ENCODE measurements at places on chromosomes 6 and 20. TPM values are rescaled to one million over a fixed set of nuclear protein-coding genes. Genes with fewer than 3 reads are reported as not detected.

DNA sequence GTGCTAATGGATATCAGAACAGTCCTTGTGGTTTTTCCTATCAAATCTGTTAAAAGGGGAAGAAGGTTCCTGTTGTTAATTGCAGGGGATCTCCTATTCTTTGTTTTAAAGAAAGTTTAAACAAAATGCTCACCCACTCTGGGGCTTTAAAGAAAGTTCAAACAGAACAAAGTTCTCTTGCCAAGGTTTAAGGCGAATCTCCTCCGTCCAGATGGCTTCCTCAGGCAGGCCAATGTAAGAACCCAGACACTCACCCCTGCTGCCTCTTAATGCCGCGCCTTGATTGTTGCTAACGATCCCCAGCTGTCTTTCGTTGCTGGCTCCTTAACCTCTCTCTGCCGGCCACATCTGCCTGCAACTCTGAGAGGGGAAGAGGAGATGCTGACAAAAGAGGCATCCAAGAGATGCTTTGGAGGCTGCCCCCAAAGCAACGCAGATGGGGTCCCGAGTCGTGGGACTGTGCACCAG lies 235.0 kb upstream of the PRDM1 start:
- DNase-seq = no peak
- H3K4me1 ChIP-seq = no peaks in the 10 kb centered on the region
- H3K36me3 ChIP-seq = no peaks in the 10 kb centered on the region

DNA sequence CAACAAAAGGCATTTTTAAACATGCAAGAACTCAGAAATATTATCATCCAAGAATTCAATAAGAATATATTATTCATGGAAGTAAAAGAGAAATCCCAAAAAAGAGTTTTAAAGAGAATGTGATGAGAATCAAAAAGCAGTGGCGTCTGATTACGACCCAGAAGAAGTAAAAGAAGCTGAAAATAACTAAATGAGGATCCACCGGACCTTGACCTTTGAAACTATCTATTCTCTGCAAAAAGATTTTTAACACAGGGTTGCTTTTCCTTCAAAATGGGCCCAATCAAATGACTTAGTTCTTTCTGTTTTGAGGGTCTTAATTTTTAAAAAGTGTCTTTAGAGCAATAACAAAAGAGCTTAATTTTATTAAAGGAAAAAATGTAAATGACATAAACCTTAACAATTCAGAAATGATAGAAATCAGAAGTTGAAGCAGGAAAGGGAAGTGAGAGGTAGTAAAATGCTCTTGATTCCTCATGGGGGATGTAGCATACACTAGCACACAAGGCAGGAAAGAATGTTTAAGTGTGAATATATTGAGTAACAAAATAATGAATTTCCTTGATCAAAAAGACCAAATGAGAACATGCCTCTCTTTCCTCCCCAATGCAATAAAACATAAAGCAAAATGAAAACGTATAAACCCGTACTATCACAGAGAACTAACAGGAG lies 223.1 kb upstream of the PRDM1 start:
- no peak overlapping the region for H3K4me3 ChIP-seq
- DNase-seq = no peak
- H3K27me3 ChIP-seq = no peaks in the 10 kb centered on the region

The NRSN1 gene
- not detected for total RNA-seq

The CALHM5 gene
- total RNA-seq = 3.4 TPM

GRCh38 chr6:15911753-15912504 lies 217.0 kb upstream of the MYLIP start:
- no peak overlapping the region for H3K27ac ChIP-seq
- no peaks in the 10 kb centered on the region for H3K36me3 ChIP-seq
- no peaks in the 10 kb centered on the region for H3K4me1 ChIP-seq
- no peak for DNase-seq

- DNase-seq = no peak
- H3K27me3 ChIP-seq = no peaks in the 10 kb centered on the region
- H3K36me3 ChIP-seq = no peaks in the 10 kb centered on the region
- no peaks in the 10 kb centered on the region for H3K4me1 ChIP-seq
- H3K27ac ChIP-seq = no peak overlapping the region
These were observed 44.7 kb downstream of the GSTA2 start for GRCh38 chr6:52718550-52718949.

The TMEM200A gene
- total RNA-seq = 3.6 TPM

The C6orf141 gene
- not detected for total RNA-seq

The FAM83B gene
- total RNA-seq = not detected

GRCh38 chr6:42227173-42227850 lies 9.7 kb upstream of the MRPS10 start:
- H3K4me1 ChIP-seq = no peaks in the 10 kb centered on the region
- no peaks in the 10 kb centered on the region for H3K36me3 ChIP-seq
- H3K27me3 ChIP-seq = no peaks in the 10 kb centered on the region

- H3K4me1 ChIP-seq = no peaks in the 10 kb centered on the region
- no peak for DNase-seq
- no peaks in the 10 kb centered on the region for H3K27me3 ChIP-seq
These were observed 50.7 kb upstream of the INSM1 start for GRCh38 chr20:20317195-20317594.

The PRL gene
- not detected for total RNA-seq

The PTCRA gene
- not detected for total RNA-seq

Measured in ascending aorta (tissue), 2 donors.